MG63 (cell line): ENCODE measurements at places on chromosomes 7 and 10. TPM values are rescaled to one million over a fixed set of nuclear protein-coding genes. Genes with fewer than 3 reads are reported as not detected.

The KLF14 gene
- total RNA-seq: not detected in 2 replicates

The CPEB3 gene
- 0.53 and 0.84 TPM in 2 replicates for total RNA-seq

The BTBD16 gene
- total RNA-seq: not detected in 2 replicates

- no peak for DNase-seq
Observed at GRCh38 chr7:33554046-33554445, 351.3 kb upstream of the BMPER start.

DNA sequence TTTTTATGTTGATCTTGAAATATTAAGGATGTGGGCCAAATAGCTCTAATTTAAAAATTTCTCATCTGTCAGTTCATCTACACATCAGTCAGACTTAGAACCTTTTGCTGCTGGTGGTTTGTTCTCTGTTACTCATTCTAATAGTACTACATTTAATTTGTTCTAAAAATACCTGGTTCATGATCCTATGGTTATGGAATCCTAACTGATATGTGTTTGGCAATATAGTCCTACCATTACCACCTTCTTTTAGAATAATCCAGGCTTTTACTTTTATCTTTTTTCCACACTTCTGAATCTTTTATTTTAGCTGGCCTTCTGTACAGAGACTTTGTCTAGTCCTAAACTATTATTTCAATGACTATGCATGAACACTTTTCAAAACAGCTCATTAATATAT lies 116.9 kb downstream of the SVOPL start:
- no peak for DNase-seq

DNA sequence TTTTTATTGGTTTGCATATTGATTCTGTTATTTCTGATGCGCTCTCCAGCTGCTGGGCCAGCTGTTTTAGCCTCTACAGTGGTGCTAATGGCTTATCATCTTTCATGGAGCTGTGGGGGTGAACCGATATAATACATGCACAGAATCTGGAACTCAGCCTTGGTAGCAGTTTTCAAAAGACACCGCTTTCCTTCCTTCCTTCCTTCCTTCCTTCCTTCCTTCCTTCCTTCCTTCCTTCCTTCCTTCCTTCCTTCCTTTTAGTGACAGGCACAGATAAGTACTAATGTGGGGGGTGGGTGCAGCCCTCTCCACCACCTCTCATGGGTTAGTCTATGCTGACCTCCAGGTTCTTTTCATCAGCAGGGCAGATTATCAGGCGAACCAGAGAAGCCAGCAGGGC lies 31.9 kb upstream of the C10orf53 start:
- DNase-seq: no peak

GRCh38 chr10:75295868-75296441 lies 60.2 kb upstream of the COMTD1 start:
- peak; percentile 15 for DNase-seq

DNA sequence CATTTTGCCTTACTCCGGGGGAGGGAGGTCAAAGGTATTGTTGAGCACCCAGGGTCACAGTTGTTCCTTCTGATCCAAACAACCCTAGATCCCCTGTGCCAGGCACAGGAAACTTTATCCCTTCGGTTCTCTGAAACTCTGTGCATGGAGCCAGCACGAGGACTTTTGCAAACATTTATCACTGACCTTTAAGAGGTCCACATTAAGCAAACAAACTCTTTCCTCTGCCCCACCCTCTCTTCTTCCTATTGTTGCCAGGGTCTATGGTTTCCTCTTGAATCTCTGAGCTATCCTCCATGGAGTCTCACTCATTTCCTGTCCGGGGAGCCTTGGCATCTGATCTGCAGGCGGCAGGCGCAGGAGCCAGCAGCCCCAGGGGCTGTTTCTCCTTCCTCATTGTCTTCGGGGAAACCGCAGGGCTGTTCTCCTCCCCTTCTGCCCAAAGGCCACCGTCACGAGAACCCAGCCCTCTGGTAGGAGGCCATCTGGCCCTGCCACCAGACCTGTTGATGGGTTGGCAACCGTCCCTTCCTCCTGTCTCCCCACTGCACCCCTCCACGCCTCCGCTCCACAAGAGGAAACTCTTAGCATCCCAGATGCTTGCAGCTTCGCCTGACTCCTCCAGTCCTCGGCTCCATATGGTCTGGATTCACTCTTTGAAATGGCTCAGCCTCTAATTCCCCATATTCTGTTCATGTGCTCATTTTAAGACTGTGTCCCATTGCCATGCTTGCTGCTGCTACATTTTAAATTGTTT lies 327.3 kb upstream of the NRP1 start:
- DNase-seq: peak; percentile 92
